Activated T-helper 17 cell treated with anti-CD3 and anti-CD28 coated beads, Interleukin-2, amount 50 U/mL, for 72 hours (primary cell): ENCODE measurements at places on chromosomes 4 and X. TPM values are rescaled to one million over a fixed set of nuclear protein-coding genes. Genes with fewer than 3 reads are reported as not detected.

SLIT2 gene
- not detected for total RNA-seq

LGI2 gene
- not detected for total RNA-seq

- peaks cover 27% of the 10 kb centered on the region for H3K27me3 ChIP-seq
- no peaks in the 10 kb centered on the region for H3K4me1 ChIP-seq
- no peak overlapping the region for H3K4me3 ChIP-seq
- no peaks in the 10 kb centered on the region for H3K36me3 ChIP-seq
- no peak for ATAC-seq
Measured at GRCh38 chr4:16018061-16018676, 55.2 kb upstream of the FGFBP2 start.

- H3K36me3 ChIP-seq, result no peaks in the 10 kb centered on the region
- H3K4me1 ChIP-seq, result peaks cover 14% of the 10 kb centered on the region
Measured at GRCh38 chr4:74628852-74629620, 165.3 kb downstream of the BTC start.

GRCh38 chr4:40306976-40307375 is 28.2 kb upstream of the CHRNA9 start:
- no peaks in the 10 kb centered on the region for H3K36me3 ChIP-seq
- H3K27me3 ChIP-seq, result no peaks in the 10 kb centered on the region

DNA sequence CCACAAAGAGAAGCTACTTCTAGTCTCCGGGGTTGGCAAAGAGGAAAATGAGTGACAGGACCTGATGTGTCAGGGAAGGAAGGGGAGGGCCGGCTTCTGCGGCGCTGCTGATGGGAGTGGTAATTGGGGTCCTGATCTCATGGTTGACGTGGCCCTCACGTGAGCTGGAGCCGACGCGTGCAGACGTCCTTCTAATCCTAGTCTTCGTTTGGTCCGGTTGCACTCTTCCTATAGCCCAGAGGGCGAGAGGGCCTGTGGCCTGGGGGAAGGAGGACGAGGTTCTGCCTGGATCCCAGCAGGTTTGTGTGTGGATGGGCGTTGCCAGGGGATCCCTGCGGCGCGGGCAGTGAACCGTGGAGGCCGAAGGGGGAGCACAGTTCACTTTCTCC is at the start of gene ARMCX1:
Gene ARMCX1 (plus strand): TSS at position 186 of the 389 bp plus-strand sequence. CDS start 2,384 bp downstream, outside the sequence.
- H3K4me1 ChIP-seq, result no peaks in the 10 kb centered on the region
- ATAC-seq, result peak; percentile 43
- H3K36me3 ChIP-seq, result no peaks in the 10 kb centered on the region
- peaks cover 14% of the 10 kb centered on the region for H3K27me3 ChIP-seq
- peak within 1 kb of the TSS; percentile 13 for H3K27ac ChIP-seq

DNA sequence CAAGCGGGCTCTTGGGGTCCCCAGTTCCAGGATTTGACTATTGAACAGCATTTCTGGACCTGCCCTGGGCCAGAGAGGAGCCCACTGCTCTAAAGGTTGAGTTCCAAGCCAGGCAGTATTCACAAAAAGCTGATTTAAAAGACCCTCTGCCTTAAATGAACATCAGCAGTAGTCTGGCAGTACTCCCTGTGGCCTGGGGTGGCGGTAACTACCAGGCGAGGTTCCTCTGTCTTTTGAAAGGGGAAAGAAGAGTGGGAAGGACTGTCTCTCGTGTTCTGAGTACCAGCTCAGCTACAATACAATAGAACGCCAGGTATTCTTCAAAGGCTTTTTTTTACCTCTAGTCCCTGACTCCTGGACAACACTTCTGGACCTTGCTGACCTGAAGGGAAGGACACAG is 456.4 kb upstream of the TEX13C start:
- H3K27ac ChIP-seq, result no peak overlapping the region
- H3K4me1 ChIP-seq, result no peaks in the 10 kb centered on the region
- H3K4me3 ChIP-seq, result no peak overlapping the region
- ATAC-seq, result no peak
- peaks cover 4% of the 10 kb centered on the region for H3K27me3 ChIP-seq
